ENCODE measurements at places on chromosomes 13 and 19. TPM values are rescaled to one million over a fixed set of nuclear protein-coding genes. Genes with fewer than 3 reads are reported as not detected.

DNA sequence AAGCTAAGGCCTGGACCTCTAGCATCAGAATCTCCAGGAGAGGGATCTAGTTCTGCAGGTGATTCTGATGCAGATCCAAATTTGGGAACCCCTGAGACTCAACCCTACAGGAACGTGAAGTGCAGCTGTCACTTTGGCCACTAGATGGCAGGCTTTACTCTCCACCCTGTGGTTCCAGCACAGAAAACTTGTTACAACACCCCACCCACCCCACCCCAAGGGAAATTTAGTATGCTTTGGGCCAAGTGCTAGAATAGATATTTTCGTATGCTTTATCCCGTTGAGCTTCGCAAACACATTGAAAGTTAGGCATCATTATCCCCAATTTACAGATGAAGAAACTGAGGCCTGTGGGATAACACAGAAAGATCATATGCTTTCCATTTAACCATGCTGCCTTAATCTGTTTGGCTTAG lies 232.0 kb downstream of the B3GLCT start:
- DNase-seq: peak; percentile 48

- DNase-seq: no peak
Measured at GRCh38 chr13:37418490-37418889, 180.1 kb downstream of the POSTN start.

GRCh38 chr19:3420909-3421619 lies 54.7 kb downstream of the NFIC start:
- DNase-seq: no peak

GRCh38 chr19:46489445-46490272 lies 6.0 kb downstream of the PNMA8B start:
- peak; percentile 63 for DNase-seq

Gene SERPINE3
- not detected for total RNA-seq

Gene RASGRP4
- 1.8 TPM for total RNA-seq

DNA sequence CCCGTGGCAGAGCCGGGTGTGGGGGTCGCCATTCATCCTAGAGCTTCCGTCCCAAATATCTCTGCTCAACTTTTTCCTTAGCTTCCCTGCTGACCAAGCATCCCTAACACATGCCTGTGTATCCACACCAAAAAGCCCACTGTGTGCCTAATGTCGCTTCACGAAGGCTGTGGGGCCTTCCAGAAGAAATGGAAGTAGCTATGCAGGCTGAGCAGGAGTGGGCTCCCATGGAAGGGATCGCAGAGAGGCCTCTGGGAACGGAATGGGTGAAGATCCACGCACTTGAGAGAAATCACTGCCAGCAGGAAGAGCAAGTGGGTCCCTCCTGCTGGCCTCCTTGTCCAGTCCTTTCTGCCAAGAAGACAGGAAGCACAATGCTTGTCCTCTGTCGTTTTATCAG lies 136.0 kb downstream of the SOX1 start:
- no peak for DNase-seq

- peak; percentile 32 for DNase-seq
Measured at GRCh38 chr19:52536448-52536800, 9.0 kb downstream of the ZNF808 start.

Gene SIGLEC8
- total RNA-seq: 0.09 TPM

Gene LYPD3
- 0.35 TPM for total RNA-seq

Gene DAND5
- 7.0 TPM for total RNA-seq

Gene ATP8A2
- total RNA-seq: 0.24 TPM

Gene NALCN
- total RNA-seq: 14.9 TPM

DNA sequence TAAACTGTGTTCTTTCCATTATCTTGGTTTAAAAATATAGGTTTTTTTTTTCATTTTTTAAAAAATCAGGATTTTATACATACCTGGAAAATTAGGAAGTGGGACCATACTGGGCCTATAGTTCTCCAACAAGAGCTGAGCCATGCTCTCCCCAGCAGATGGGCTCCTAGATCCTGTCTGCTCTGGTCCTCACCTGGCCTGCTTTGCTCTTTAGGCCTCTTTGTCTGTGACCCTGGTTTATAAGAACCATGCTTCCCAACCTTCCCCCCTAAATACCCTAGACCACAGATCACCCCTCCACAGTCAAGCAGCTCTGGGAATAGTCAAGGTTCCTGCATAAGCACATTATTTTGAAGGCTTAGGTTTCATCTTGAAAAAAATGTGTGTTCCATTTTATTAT lies 185.0 kb upstream of the TSHZ3 start:
- no peak for DNase-seq

Gene ZNF628
- total RNA-seq: 5.3 TPM

Gene LYPD5
- total RNA-seq: 1.3 TPM

DNA sequence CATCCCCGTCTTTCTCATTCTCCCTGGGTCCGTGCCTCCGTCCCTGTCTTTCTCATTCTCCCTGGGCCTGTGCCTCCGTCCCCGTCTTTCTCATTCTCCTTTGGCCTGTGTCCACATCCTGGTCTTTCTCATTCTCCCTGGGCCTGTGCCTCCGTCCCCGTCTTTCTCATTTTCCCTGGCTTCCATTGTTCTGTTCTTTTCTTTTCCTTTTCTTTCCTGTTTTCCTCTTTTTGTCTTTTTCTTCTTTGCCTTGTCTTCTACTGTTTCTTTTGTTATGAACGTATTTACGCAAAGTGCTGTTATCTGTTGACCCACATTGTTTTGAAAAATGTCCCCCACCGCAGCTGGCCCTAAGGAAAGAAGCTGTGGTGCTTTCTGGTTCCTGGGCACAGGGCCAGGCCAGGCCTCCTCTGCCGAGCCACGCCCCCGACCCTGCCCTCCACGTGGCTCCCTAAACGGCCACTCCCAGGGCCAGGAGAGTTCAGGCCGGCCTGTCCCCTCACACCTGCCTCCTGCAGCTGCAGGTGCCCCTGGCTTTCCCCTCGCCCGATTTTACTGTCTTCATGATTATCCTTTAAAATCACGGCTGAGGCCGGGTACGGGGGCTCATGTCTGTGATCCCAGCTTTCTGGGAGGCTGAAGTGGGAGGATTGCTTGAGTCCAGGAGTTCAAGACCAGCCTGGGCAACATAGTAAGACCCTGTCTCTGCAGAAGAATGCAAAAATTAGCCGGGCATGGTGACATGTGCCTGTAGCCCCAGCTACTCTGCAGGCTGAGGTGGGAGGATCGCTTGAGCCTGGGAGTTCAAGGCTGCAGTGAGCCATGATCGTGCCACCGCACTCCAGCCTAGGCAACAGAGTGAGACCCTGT lies 14.0 kb upstream of the TMPRSS9 start:
- peak; percentile 67 for DNase-seq

- DNase-seq: no peak
Measured at GRCh38 chr19:19458110-19458816, 52.8 kb downstream of the GATAD2A start.

DNA sequence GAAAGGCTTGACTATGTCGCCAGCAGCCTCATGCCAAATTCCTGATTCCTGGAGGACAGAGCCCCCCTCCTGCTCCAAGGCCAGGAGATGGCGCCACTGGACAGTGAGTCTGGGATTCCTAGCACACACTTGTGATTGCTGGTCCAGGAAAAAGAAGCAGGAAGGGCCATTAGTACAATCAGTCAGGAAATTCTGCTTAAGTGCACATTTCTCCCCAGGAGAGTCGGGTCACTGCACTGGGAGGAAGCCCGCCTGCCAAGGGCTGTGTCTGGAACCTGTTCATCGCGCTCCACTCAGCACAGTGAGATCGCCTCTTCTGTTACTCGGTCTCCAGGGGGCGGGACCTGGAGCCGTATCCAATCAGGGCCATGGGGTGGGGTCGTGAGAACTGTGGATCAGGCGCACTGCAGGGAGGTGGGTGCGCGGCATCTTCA lies 65.1 kb downstream of the ZNF823 start:
- DNase-seq: peak; percentile 83

- DNase-seq: peak; percentile 83
Measured at GRCh38 chr19:35643255-35644205, 2.0 kb downstream of the ETV2 start.

DNA sequence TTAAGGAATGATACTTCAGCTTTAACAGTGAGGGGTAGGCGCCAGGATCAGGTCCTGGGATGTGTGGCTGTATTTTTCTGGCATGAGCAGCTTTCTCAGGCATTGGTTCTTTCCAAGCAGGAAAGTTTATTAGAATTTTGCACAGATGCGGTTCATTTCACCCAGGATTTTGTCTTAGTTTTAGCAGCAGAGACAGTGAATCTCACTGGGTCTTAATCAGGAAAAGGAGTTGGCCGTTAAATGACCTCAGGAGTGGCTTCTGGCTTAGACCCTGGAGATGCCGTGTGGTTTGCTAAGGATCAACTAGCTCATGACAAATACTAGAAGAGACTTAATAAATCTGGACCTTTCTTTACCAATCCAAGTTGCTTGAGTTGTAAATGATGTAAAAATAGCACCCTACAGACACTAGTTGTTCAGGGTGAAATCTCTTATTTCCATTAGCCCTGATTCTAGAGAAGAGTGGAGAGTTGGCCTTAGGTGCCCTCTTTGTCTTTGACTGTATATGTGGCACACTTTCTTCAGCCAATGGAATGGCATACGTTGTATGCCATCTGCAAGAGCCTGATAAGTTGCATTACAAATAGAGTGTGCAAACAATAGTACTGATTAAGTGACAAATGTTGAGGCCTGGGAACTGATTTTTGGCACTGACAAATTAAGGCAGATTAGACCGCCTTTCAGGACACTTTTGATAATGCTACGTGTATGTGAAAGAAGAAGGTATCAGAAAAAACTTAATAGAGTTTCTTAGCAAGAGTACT lies 34.0 kb downstream of the LRCH1 start:
- DNase-seq: no peak

GRCh38 chr13:35703061-35703460 lies 226.6 kb upstream of the MAB21L1 start:
- DNase-seq: no peak

DNA sequence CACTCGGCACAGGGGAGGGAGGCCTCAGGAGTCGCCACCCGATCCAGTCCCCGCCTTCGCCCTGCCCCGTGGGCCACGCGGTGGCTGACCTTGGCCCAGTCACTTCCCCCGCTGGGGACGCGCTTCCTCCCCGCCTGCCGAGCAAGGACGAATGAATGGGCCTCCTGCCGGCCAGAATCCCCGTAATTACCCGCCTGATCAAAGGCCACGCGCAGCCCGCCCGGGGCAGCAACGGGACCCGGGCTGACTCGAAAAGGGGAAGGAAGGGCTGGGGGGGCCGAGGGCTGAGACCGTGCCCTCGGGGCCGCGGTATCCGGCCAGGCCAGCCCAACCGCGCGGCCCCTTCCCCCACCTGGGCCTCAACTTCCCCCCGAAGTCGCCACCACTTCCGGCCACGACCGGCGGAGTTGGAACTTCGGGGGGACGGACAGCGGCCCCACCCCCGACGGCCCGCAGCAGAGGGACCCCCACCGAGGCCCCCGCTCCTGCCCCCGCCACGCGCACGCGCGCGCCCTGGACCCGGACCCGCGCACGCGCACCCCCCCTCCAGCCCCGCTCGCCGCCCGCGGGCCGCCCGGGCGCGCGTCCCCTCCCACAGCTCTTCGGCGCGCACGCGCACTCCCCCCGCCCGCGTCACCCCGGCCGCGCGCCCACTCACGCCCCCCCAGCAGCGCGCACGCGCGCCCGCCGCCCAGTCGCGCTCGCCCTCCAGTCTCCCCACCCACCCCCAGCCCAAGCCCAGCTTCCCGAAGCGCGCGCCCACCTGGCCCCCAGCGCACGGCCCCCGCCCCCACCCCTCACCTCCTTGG lies 520 bp downstream of the ZNF787 start:
- DNase-seq: peak; percentile 89

Gene NUFIP1
- 4.7 TPM for total RNA-seq

DNA sequence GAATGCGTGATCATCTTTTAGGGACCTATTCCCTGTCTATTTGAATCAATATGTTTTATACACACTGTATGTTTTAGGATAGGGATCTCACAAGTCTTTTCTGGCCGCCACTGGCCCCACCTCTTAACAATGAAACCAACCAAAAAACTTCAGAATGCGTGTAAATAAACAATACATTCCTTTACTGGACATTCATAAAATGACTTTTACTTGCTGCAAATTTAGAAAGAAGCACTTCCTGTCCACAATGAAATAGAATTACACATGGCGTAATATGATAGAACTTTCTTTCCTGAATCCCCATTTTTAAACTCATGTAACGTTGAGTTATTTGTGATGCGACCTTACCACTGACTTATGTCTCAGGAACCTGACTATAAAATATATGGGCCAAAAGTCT lies 233.6 kb downstream of the SLITRK6 start:
- DNase-seq: no peak

Measured in left cardiac atrium (tissue), 4 donors.